ENCODE measurements at places on chromosomes 16 and 17.

DNA sequence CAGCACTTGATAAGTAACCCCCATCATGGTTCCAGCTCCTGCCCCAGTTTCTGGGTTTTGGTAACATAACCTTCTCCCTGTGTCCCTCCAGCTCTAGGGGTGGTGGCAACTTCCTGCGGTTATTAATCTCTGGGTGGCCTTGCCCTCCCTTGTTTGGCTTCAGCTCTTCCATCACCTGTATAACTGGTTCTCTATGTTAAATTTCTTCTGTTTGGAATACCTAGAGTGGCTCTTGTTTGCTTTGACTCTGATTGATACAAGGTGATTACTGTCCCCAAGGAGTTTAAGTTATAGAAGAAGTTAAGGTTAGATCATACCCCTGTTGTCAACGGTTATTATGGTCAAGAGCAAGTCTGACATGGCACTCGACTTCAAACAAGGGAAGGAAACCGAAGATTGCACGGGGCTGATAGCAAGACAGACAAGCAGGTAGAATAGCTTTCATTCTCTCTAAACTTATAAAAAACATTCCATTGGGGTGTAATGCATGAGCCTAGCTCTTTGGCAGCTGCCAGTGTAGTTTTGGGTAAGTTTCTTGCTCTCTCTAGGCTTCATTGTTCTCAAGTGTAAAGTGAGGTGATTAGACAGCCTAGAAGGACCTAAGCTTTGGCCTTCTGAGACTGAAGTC lies 11.0 kb upstream of the CCR7 start:
- DNase-seq: no peak

DNA sequence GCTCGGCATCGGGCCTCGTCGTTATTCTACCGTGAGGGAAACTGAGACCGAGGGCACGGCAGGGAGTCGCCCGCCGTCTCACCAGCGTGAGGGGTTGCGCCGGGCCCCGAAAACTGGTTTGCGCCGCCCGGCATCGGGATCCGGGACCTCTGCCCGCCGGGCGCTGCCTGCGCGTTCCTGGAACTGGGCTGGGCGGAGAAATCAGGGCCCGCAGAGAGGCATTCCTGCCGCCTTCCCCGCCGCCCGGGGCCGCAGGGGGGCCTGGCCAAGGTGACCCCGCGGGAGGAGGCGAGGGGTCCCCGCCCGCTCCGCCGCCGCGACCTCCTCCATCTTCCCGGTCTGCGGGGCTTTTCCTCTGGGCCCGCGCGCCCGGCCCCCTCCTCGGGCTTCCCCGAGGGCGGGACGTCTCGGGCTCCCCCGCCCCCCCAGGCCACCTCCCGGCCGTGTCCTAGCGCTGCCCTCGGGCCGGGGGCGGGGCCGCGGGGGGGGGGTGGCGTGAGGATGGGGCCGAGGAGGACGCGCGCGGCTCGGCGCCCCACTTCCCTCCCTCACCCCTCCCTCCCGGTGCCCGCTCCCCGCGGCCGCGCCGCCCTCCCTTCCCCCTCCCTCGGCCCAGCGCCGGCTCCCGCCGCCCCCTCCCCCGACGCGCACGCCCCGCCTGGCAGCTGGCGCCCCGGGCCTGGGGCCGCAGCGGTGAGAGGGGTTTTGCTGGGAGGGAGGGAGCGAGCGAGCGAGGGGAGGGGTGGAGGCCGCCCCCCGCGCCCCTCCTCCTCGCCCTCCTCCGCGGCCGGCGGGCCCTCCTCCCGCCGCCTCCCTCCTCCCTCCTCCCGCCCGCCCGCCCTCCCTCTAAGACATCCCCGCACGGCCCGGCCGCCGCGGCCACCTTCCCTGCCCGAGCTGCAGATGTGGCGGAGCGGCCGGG lies at the start of gene GLIS2:
TSS of gene GLIS2 (plus strand) at position 882 of the 922 bp plus-strand sequence. CDS start 16,214 bp downstream, outside the sequence.
- no peak for DNase-seq

DNA sequence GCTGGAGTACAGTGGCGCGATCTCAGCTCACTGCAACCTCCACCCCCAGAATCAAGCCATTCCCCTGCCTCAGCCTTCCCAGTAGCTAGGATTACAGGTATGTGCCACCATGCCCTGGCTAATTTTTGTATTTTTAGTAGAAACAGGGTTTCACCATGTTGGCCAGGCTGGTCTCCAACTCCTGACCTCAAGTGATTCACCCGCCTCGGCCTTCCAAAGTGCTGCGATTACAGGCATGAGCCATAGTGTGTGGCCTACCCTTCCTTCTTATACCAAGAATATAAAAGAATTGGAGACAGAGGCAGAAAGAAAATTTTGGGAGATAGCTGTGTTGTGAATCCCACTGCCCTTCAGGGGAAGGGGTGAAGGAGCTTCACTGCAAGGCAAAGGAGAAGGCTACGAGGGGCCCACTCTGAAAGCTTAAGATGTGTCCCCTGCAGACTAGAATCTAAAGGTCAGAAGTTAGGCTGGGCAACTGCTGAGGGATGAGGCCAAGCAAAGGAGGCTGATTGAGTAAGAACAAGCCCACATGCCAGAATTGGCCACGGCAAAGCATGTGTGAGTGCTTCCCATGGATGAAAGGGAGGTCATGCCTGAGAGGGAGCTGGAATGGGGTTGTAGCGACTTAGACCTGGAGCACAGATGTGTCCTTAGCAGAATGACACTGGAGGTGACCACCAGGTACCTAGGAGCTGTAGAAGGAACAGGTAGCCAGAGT lies 8.4 kb upstream of the CRYBA1 start:
- no peak for DNase-seq

- peak; percentile 65 for DNase-seq
Observed at GRCh38 chr17:76240461-76241203, at the start of gene RNF157. Gene RNF157 (minus strand): TSS chr17:76240493. CDS start chr17:76240240, 253 bp downstream.

GRCh38 chr16:78395035-78395434 lies 295.6 kb downstream of the WWOX start:
- no peak for DNase-seq

DNA sequence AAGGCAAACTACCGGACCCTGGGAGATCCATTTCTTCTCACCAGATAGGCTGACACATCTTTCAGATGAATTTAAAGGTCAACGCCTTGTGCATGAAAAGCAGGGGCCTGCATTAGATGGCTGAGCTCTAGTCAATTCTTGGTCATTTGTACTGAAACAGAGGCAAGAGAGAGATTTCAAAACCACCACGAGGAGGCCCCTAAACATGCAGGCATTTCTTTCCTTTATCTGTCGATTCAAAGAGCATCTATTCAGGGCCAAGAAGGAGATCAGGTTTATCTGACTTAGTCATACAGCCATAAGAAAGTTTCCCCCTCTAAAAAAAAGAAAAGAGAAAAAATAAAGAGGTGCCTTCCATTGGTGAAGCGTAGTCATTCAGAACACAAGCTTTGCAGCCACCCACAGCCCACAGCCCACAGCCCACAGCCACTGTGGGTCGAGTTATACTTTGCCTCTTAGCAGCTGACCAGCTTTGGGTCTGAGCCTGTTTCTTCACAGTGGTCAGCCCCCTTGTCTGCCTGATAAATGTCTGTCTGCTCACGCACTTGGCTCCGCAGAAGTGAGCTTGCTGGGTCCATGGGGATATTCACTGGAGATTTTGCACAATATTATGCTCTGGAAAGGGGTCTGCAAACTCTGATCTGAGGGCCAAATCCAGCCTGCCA lies 207.5 kb downstream of the CDH13 start:
- DNase-seq: no peak

DNA sequence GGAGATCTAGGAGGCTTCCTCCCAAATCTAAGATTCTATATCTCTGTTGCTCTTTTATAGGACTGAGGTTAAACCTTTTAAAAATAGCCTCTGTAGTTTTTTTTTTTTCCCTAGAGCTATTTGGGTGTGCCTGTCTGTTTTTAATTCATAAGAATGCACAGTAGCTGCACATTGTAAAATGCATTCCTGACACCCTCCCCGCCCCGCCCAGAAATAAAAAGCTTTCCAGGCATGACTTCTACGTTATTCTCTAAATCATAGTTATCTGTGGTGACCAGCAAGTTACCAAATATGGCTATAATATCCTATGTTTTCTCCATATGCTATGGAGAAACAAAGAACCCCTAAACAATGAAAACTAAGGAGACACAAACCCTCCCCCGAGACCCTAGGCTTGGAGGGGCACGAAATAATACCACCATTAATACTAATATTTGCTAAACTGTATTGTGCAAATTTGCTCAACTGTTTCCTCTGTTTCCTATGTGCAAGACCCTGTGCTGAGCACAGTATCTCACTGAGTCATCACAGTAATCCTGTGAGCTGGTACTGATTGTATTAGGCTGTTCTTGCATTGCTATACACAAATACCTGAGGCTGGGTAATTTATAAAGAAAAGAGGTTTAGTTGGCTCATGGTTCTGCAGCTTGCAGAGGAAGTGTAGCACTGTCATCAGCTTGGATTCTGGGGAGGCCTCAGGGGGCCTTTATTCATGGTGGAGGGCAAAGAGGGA lies 388.3 kb downstream of the CA10 start:
- no peak for DNase-seq

GRCh38 chr17:4667166-4667565 lies 25.7 kb upstream of the ALOX15 start:
- no peak for DNase-seq

DNA sequence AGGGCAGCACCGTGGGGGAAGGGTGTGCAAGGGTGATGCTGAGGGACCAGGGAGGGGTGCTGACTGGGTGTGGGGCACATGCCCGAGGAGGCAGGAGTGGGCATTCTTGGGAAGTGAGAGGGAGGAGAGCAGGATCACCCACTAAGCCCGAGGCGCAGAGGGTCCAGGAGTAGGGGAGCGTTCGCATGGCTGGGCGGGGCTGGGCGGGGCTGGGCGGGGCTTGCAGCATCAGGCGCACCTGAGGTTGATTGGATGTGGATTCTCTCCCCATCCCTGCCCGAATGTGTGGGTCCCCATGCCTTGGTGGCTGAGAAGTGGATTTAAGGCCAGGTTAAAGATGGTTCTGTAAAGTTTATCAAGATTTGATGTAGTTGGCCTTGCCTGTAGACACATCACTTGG lies 14.2 kb downstream of the BANP start:
- no peak for DNase-seq

DNA sequence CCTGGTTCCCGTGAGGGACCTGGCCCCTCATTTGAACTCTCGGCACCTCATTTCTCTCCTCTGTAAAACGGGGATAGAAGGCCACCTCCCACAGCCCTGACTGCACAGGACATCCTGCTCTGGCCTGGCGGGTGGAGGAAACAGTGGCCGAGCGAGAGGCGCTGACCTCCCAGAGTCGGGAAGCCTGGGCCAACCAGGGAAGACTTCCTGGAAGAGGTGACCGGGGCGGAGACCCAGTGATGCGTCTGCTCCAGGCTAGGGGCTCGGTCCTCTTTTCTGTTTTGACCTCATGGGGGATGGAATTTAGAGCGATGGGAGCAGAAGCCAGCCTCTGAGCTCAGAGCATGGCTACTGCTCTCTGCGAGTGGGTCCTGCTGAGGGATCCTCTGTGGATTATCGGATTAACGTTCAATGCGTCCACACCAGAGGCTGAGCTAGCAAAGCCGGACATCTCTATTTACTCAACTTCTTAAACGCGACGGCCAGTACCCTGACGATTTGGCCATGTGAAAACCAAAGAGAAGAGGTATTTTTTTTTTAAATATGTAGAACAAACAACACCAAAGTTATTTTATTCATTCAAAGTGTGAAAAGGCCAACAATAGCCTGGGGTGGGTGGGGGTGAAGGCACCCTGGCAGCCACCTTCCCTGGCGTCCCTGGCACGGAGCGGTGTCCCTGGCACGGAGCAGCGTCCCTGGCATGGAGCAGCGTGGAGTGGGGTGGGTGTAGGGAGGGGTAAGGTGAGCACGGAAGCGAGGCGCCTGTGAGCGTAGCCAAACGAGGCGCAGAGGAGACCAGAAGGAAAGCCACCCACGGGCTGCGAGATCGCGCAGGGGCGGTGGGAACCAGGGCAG lies 9.2 kb upstream of the MSLN start:
- no peak for DNase-seq

DNA sequence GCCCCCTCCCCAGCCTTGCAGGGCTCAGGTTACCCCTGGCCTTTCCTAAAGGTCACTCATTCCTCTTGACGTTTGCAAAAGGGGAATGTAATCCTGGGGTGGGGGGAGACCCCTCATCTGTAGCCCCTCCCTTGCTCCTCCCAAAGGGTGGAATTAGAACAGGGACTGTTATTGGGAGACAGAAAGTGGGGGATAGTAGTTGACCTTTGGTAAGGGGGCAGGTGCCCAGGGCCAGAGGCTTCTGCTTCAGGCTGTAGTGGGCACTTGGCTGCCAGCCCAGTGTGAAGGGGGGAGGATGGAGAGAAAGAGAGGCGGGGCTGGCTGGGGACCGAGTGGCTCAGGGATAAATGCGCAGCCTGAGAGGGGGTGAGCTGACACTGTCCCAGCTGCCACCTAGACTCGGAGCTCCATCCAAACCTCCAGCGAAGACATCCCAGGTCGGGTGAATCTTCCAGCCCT lies at the start of gene ENO3:
TSS of gene ENO3 (plus strand) at position 374 of the 459 bp plus-strand sequence. CDS start 711 bp downstream, outside the sequence.
- no peak for DNase-seq

GRCh38 chr17:63153488-63153887 lies 187.5 kb downstream of the TANC2 start:
- DNase-seq: no peak

DNA sequence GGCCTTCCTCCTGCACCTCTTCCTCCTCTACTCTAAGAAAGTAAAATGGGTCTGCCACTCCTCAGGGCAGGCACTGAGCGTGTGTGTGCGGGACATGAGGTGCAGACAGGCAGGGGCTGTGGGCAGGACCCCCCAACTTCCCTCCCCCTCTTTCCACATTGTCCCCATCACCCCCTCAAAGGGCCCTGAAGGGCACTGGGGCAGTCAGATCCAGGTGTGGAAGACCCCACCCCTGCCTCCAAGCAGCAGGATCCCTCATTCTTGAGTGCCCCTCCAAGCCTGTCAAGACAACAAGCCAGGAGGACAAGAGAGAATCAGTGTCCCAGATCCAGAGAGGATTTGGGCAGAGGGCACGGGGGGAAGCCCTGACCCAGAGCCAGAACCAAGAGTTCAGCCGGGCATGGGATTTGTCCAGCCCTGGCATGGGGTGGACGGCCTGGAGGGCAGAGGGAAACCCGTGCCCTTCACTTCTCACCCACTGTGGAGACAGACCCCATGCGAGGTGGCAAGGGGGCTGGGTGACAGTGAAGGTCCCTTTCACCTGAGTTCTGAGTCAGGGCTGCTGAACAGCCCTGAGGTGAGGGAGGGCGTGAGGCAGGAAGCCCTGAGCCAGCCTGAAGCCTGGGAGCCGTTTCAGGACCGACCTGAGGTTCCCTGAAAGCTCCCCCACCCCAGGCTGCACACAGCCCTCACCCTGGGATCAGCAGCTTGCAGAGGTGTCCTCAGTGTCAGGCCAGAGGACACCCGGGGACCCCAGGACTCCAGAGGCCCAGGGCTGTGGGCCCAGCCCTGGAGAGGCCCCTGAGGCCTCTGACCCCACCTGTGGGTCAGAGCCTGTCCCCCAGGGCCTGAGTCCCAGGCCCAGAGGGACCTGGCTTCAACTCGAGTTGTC lies 45.8 kb downstream of the USP22 start:
- no peak for DNase-seq

DNA sequence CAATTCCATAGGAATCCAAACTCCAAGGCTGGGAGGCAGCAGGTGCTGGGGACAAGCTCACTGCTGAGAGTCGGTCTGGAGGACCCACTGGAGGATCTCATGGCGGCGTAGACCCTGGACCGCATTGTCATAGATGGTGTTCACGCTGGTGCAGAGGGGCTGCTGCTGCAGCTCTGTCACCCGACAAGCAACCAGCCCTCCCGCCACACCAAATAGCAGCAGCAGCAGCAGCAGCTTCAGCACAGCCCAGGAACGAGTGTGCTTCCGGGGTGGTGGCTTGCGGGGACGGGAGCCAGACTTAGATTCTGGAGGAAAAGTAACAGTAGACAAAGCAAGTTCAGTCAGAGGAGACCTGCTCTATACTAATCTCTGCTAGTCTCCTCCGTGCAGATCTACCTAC lies 9.9 kb downstream of the EME1 start:
- DNase-seq: no peak
